ENCODE measurements at places on chromosomes 11 and 22.

DNA sequence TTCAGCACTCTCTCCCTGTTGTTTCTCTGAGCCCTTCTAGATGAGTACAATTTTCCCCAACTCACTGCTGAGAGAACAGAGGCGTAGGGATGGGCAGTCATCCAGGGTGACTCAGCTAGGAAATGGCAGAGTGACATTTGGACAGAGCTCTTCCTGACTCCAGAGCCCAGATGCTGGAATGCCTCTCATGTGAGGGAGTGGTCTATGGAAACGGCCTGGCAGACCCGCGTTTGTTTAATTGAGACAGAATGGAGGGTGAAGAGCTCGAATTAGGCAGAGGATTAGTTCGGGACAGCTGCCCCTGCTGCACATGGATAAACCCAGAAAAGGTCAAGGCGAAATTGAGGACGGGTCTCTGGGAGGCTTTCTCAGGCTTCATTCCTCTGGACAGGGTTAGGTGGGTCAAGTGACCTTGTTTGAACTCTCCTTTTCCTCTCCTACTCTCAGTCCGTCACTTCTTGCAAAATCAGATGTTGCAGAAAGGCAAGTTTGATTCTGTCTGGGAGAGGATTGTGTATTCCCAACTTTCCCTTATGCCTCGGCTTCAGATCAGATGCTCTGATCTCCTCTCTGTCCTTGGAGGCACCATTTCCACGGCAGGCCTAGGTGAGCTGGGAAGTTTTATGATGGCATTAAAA, 7.6 kb upstream of the LMO2 start:
- no peak for DNase-seq

- no peak for DNase-seq
These were observed 478.1 kb upstream of the CHORDC1 start for GRCh38 chr11:90700789-90701439.

DNA sequence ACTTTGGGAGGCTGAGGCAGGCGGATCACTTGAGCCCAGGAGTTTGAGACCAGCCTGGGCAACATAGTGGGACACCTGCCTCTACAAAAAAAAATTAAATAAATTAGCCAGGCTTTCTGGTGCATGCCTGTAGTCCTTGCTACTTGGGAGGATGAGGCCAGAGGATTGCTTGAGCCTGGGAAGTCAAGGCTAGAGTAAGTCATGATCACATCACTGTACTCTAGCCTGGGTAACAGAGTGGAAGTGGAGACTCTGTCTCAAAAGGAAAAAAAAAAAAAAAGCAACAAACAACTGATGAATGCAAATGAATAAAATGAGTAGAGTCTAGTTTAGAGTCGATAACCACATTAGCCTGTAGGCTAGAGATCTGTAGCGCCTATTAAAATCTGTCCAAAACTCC, 3.9 kb upstream of the BCL2L13 start:
- no peak for DNase-seq

GRCh38 chr11:123180166-123180565, 14.9 kb downstream of the CLMP start:
- no peak for DNase-seq

- no peak for DNase-seq
These were observed 24.9 kb upstream of the CHKA start for GRCh38 chr11:68146010-68146540.

- DNase-seq, result no peak
These were observed 109.2 kb downstream of the DSCAML1 start for GRCh38 chr11:117687776-117688175.

GRCh38 chr11:47056261-47056915, 119.8 kb downstream of the CSTPP1 start:
- DNase-seq, result no peak

- no peak for DNase-seq
These were observed 72.1 kb upstream of the ARFGAP3 start for GRCh38 chr22:42928969-42929837.

- no peak for DNase-seq
These were observed 458.9 kb upstream of the CADM1 start for GRCh38 chr11:115963156-115963555.

DNA sequence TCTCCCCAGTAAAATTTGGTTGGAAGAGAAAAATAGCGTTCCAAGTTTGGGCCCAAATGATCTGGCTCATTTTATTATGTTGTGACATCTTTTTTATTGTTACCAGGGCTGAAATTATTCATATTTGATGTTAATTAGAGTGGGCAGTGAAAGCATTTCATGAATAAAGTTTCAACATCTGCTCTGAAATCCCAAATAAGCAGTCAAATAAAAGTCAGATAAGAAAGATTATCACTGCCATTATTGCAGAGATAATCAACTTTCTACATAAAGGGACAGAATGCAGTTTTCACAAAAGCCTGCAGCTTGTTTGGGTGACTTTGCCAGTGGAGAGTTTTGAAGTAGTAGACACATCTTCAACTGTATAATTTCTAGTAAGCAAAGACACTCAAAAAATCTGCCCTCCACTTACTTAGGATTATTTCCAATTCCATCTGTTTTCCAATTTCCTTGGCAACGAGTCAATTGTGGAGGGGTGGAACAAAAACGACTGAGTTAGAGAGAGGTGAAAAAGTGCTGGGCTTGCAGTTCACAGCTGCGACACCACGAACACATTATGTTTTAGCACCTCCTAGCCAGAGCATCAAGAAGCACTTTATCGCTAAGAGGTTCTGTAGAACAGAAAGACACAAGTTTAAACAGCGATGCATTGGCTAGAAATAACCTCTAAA, 9.0 kb downstream of the TECTA start:
- no peak for DNase-seq
